ENCODE measurements at places on chromosomes 13 and 19. TPM values are rescaled to one million over a fixed set of nuclear protein-coding genes. Genes with fewer than 3 reads are reported as not detected.

Gene RYR1
- 4.1 TPM for total RNA-seq

DNA sequence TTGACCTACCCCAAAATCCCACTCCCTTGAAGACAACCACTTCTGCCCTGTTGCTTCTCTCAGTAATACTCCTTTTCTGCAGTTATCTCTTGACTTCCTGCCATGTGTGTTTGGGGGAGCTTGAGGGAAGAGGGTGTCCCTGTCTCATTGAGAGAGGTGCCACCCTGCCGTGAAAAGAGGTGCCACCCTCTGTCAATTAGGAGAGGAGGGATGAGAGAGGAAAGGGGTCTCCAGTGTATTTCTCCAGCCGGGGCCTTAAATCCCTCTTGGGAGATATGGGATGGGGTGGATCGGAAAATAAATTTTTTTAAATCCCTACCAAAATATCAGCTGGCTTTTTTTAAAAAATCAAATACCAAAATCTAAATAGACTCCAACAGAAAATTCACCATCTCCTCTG, 16.5 kb downstream of the PLD3 start:
- H3K4me1 ChIP-seq, result no peaks in the 10 kb centered on the region
- no peak overlapping the region for H3K27ac ChIP-seq
- H3K36me3 ChIP-seq, result no peaks in the 10 kb centered on the region
- DNase-seq, result no peak

Gene KIR3DL1
- total RNA-seq, result not detected

Gene EID2B
- total RNA-seq, result 1.2 TPM

DNA sequence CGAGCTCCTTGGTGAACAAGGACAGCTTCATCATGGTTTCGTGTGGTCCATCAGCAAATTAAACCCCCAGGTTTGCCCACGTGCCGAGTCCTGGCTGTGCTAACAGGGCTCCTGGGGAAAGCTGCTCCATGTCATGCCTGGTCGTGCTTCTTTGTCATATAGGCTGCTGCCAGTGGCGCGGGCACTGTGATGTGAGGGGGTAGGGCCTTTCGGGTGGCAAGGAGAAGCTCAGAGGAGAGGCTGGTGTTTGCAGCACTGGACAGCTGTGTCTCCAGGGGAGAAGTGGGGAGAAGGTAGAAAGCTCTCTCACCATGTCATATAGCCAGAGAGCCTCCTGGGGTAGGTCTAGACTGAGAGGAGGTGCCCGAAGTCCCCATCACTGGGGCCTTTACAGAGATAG, 13.3 kb downstream of the VSTM2B start:
- H3K27me3 ChIP-seq, result peaks cover 7% of the 10 kb centered on the region
- no peak for DNase-seq
- H3K36me3 ChIP-seq, result no peaks in the 10 kb centered on the region
- H3K27ac ChIP-seq, result no peak overlapping the region
- H3K4me1 ChIP-seq, result no peaks in the 10 kb centered on the region
- no peak overlapping the region for H3K4me3 ChIP-seq

GRCh38 chr13:74017301-74018061, 116.7 kb downstream of the KLF12 start:
- H3K36me3 ChIP-seq, result no peaks in the 10 kb centered on the region
- no peak for DNase-seq
- no peaks in the 10 kb centered on the region for H3K4me1 ChIP-seq

DNA sequence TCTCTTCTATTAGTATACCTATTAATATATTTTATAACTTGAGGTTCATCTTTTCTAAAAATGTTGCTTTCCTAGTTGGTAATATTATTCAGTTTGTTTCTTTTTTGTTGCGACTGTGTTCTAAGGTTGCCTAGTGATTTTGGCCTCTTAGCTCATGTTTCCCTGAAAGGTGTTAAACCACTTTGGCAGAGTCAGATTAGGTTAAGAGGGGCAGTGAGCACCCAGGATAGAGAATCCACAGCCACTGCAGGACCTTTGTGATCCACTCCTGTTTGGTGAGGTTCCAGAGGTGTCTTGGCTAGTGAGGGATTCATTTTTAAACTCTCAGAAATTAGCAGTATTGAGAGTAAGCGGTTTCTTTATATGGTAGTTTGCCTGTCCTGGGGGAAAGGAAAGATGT, 14.9 kb upstream of the GPR18 start:
- no peaks in the 10 kb centered on the region for H3K27me3 ChIP-seq
- no peaks in the 10 kb centered on the region for H3K4me1 ChIP-seq
- DNase-seq, result no peak
- 0 out of 2 replicates have a peak, but pooled peaks cover 4% of the 10 kb centered on the region for H3K36me3 ChIP-seq
- no peak overlapping the region for H3K4me3 ChIP-seq
- no peak overlapping the region for H3K27ac ChIP-seq

Gene NHLRC3
- total RNA-seq, result 7.2 TPM

DNA sequence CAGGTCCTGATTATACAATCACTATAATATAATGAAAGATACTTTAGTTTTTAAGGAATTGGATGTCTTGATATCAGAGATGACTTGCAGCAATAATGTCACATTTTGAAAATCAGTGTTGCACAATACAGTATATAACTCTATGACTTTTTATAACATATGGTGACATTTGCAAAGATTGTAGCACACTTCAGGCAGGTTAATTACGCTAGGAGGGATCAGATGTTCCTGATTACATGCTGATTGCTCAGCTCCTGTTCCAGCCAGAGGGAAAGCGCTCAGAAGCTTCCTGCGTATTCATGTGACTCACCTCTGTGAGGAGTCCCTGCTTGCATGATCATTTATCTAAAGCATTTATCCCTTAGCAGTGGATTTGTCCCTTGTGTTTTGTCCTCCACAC, 265.6 kb downstream of the GPC5 start:
- no peak for DNase-seq
- H3K4me1 ChIP-seq, result no peaks in the 10 kb centered on the region
- no peaks in the 10 kb centered on the region for H3K36me3 ChIP-seq
- H3K27ac ChIP-seq, result no peak overlapping the region

DNA sequence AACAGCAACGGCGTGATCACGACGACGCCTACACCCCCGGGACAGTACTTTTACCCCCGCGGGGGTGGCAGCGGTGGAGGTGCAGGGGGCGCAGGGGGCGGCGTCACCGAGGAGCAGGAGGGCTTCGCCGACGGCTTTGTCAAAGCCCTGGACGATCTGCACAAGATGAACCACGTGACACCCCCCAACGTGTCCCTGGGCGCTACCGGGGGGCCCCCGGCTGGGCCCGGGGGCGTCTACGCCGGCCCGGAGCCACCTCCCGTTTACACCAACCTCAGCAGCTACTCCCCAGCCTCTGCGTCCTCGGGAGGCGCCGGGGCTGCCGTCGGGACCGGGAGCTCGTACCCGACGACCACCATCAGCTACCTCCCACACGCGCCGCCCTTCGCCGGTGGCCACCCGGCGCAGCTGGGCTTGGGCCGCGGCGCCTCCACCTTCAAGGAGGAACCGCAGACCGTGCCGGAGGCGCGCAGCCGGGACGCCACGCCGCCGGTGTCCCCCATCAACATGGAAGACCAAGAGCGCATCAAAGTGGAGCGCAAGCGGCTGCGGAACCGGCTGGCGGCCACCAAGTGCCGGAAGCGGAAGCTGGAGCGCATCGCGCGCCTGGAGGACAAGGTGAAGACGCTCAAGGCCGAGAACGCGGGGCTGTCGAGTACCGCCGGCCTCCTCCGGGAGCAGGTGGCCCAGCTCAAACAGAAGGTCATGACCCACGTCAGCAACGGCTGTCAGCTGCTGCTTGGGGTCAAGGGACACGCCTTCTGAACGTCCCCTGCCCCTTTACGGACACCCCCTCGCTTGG, 966 bp downstream of the JUNB start:
- no peak for DNase-seq
- peak overlapping the region; percentile 96 for H3K27ac ChIP-seq
- no peaks in the 10 kb centered on the region for H3K27me3 ChIP-seq
- no peaks in the 10 kb centered on the region for H3K36me3 ChIP-seq
- H3K4me1 ChIP-seq, result peaks cover 89% of the 10 kb centered on the region
- H3K4me3 ChIP-seq, result peak overlapping the region; percentile 77

Gene BRME1
- 1.7 TPM for total RNA-seq

DNA sequence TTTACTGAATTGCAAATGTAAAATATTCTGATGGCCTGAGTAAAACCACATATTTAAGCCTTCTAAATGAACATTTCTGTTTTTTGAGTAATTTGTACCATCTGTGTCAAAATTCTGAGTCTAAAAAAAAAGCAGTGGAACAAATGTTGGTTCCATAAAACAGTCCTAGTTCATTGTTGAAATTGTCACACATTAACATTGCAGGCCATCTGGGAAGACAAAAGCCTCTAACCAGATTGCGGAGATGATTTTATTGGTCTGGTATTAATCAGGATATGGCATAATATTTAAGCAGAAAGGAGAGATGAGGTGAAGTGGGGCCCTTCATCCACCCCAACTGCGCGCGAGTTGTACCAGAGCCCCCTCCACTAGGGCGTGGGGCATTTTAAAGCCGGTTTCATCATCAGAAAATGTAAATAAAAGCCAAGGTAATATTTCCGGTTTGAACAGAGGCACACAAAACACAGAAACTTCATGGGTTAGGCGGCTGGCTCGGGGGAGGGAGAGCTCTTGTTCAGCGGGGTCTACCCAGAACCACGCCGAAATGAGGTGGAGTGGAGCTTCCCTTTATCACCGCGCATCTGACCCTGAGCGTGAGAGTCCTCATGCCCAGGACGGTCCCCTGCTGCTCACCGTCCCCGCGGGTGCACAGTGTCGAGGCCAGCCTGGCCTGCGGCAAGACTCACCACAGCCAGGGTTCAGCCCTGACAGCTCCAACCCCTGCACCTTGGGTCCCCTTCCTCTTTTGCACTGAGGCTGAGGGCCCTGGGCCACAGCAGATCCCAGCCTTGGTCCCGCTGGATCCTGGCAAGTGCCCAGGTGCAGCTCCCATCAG, 169.2 kb downstream of the URI1 start:
- H3K4me3 ChIP-seq, result no peak overlapping the region
- no peaks in the 10 kb centered on the region for H3K27me3 ChIP-seq
- H3K27ac ChIP-seq, result no peak overlapping the region
- no peaks in the 10 kb centered on the region for H3K4me1 ChIP-seq
- no peaks in the 10 kb centered on the region for H3K36me3 ChIP-seq
- DNase-seq, result no peak

DNA sequence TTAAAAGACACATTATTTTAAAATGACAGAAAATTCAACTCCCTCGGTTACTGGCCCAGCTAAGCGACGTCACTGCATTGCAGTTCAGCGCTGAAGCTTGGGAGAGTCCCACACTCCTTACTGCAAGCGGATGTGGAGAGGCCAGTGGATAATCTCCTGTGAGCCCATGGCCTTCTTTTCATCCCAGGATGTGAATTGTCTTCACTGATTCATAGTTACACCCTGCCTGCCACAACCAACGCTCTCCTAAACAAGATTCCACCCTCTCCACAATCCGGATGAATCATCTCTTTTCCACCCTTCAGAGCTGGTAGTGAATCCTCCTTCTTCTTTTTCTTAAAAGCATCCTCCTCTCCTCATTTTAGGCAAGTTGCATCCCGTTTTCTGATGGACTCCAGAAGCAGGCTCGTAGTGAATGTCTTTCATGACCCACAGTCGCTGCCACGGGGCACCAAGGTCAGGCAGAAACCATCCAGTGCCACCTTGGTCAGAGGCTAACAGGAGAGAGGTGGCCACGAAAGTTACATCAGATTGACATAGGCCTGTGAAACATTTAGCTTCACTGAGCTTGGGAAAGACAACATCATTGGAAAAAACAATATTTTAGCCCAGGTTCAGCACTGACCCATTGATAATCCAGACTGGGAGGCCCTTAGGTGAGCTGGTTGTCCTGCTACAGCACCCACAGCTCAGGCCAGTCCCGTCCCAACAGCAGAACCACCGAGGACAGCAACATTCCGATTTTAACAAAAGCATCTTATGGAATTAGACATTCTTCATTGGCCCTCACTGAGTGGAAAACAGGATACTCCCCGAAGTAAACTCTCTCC, 2.0 kb downstream of the GJB2 start:
- peaks cover 9% of the 10 kb centered on the region for H3K27me3 ChIP-seq
- DNase-seq, result no peak
- H3K4me1 ChIP-seq, result peaks cover 19% of the 10 kb centered on the region
- no peak overlapping the region for H3K27ac ChIP-seq
- peak overlapping the region; percentile 77 for H3K4me3 ChIP-seq

GRCh38 chr19:55690769-55691545, 15.9 kb downstream of the EPN1 start:
- DNase-seq, result no peak
- H3K4me1 ChIP-seq, result no peaks in the 10 kb centered on the region
- H3K27me3 ChIP-seq, result no peaks in the 10 kb centered on the region
- peaks cover 25% of the 10 kb centered on the region for H3K36me3 ChIP-seq
- no peak overlapping the region for H3K27ac ChIP-seq

DNA sequence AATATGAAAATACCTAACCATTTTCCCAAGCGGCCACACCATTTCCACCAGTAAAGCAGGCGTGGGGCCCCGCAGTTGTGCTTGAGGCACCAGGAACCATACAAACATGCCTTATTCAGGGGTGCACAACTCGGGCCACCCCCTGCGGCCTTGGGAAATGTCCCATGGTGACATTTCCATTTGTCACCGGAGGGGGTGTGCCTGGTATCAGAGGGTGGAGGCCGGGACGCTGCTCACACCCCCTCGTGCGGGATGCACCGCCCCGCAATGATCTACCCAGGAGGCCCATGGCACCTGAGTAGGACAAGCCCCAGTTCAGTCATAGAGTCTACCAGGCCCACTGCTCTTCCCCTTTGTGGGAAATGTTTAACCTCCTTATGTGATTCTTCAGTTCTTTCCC, 218.8 kb downstream of the TEX29 start:
- H3K4me1 ChIP-seq, result no peaks in the 10 kb centered on the region
- H3K4me3 ChIP-seq, result no peak overlapping the region
- no peaks in the 10 kb centered on the region for H3K36me3 ChIP-seq
- no peak overlapping the region for H3K27ac ChIP-seq
- DNase-seq, result no peak

GRCh38 chr19:36267061-36267845, 52.3 kb downstream of the ZNF146 start:
- no peak for DNase-seq
- no peaks in the 10 kb centered on the region for H3K36me3 ChIP-seq
- H3K4me3 ChIP-seq, result no peak overlapping the region
- H3K27ac ChIP-seq, result no peak overlapping the region
- no peaks in the 10 kb centered on the region for H3K27me3 ChIP-seq

Gene LACC1
- total RNA-seq, result 2.6 TPM

- DNase-seq, result no peak
- H3K36me3 ChIP-seq, result peaks cover 7% of the 10 kb centered on the region
- peak overlapping the region; percentile 99 for H3K27ac ChIP-seq
- H3K27me3 ChIP-seq, result no peaks in the 10 kb centered on the region
- H3K4me1 ChIP-seq, result peaks cover 95% of the 10 kb centered on the region
Measured at GRCh38 chr19:1261798-1262622, 7.1 kb upstream of the CIRBP start.

GRCh38 chr13:41603917-41604316, 146.6 kb downstream of the RGCC start:
- H3K4me1 ChIP-seq, result peaks cover 13% of the 10 kb centered on the region
- H3K27me3 ChIP-seq, result no peaks in the 10 kb centered on the region
- no peak overlapping the region for H3K4me3 ChIP-seq
- H3K27ac ChIP-seq, result no peak overlapping the region

Gene USP12
- 28.3 TPM for total RNA-seq

Gene POLR1G
- 30.5 TPM for total RNA-seq

DNA sequence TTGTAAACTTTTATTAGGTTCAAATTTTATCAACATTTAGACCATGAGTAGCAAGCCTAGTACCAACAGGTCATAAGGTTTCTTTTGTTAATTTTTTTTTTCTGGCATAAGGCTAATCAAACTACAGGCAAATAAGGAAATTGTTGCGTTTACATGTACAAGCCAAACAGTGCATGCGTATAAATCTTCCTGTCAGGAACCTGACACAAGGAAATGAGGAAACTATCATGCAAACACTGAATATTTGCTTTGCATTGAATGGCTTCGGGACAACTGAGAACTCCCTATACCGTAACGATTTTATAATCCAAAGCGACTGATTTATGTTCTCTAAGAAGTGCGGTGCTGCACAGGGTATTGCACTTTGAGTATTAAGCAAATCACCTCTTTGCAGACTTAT, 133.0 kb upstream of the TRPC4 start:
- H3K27ac ChIP-seq, result no peak overlapping the region
- no peaks in the 10 kb centered on the region for H3K27me3 ChIP-seq
- no peaks in the 10 kb centered on the region for H3K4me1 ChIP-seq
- DNase-seq, result no peak
- H3K36me3 ChIP-seq, result no peaks in the 10 kb centered on the region
